NCI-H510A (cell line): ENCODE measurements at places on chromosomes 7 and 10.

DNA sequence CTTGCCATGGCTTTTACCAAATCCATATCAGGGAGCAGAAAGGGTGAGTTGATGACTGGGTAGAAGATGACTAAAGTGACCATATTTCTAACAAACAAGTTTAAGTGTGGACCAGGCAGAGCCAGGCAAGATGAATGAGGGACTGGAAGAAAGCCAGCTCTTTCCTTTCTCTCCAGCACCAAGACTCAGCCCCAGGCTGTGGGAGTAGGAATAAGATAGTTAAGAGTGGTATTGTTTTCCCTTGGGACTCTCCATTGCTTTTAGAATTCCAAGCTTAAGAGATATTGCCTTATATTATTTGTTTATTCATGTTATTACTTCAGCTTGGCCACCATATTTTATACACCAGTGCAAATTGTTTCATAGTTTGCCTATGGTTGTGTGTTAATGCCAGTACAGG is 28.8 kb upstream of the TSPAN33 start:
- DNase-seq: no peak

DNA sequence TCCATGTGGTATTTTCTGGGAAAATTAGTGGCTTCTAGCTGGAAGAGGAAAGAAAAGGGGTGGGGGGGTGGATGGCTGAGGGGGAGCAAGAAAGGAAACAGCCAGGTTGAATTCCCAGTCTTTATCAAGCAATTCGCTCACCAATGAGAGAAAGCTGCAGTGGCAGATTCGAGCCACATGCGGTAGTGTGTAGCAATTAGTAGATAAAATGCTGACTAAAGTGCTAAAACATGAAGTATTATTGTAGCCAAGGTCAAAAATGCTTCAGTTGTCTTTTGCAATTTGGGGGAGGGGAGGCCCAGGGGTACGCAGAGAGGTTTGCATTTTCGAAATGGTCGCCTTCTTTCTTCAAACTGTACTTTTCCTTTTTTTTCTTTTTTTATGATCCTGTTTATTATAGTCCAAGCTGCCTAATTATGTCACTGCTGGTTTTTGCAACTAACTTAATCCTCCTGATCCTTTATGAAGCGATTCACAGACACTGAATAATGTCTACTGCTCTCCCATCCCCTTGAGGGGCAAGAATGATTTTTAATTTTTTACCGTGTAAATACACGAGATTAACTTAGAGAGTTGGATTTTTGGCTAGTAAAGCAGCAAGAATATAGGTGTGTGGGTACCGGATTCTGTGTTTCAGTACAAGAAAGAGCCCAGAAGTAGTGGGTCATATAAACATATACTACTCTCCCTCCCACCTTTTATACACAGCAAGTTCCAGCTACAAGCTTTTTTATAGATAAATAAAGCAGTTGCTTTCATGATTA is 3.6 kb upstream of the ARID5B start:
- DNase-seq: no peak

- DNase-seq: peak; percentile 12
Observed at GRCh38 chr7:50962281-50962883, 179.7 kb upstream of the GRB10 start.

- DNase-seq: no peak
Observed at GRCh38 chr7:77563275-77563674, 26.2 kb downstream of the PTPN12 start.

GRCh38 chr7:99806839-99807478 is 20.9 kb upstream of the CYP3A43 start:
- DNase-seq: no peak

- DNase-seq: no peak
Observed at GRCh38 chr7:57339198-57339944, 110.6 kb upstream of the ZNF716 start.

DNA sequence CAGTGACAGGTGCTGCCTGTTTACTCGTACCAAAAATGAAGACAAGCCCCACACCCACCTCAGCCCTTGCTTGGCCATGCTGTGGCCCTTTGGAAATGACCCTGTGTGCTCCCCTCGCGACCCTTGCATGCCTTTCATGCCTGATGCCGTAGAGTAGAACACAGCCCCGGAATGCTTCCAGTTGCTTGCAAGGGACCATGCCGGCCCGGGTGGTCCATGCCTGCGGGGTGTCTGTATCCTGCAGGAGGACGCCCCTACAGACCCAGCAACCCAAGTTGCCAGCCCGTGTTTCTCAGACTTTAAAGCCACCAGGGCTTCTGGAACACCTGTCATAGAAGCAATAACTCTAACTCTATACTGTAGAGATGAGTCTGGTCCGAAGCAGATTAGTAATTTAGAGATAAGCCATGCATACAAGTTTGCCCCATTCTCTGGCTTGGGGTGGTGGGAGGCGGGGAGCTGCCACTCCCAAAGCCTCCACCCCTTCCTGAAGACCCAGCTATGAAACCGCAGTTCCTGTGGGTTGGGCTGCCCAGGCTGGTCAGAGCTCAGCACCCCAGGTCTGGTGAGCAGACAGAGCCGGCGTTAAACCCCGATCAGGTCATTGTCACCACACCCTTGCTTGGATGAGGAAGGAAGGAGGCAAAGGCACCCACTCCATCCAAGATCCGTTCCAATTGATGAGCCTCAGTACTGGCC is 143.5 kb downstream of the ADCY1 start:
- no peak for DNase-seq
